ENCODE measurements at places on chromosomes 6 and 20. TPM values are rescaled to one million over a fixed set of nuclear protein-coding genes. Genes with fewer than 3 reads are reported as not detected.

ANGPT4 gene
- total RNA-seq: not detected

SIRPD gene
- total RNA-seq: not detected

ENPP4 gene
- 13.2 TPM for total RNA-seq

FAM83D gene
- total RNA-seq: 13.2 TPM

PACSIN1 gene
- total RNA-seq: 0.70 TPM

PI3 gene
- 0.42 TPM for total RNA-seq

DUSP15 gene
- total RNA-seq: not detected

DBNDD2 gene
- total RNA-seq: 12.6 TPM

TCF21 gene
- not detected for total RNA-seq

VGLL2 gene
- total RNA-seq: not detected

NRSN1 gene
- total RNA-seq: not detected

BPI gene
- total RNA-seq: not detected

MMUT gene
- 12.2 TPM for total RNA-seq

ACTL10 gene
- total RNA-seq: 4.6 TPM

EHMT2 gene
- 72.4 TPM for total RNA-seq

- no peak within 1 kb of the TSS for H3K4me3 ChIP-seq
- peaks cover 4% of the 10 kb centered on the region for H3K27me3 ChIP-seq
- no peaks in the 10 kb centered on the region for H3K4me1 ChIP-seq
- DNase-seq: no peak
- H3K27ac ChIP-seq: no peak within 1 kb of the TSS
These were observed at the start of gene IP6K3 for GRCh38 chr6:33746651-33747100. Gene IP6K3 (minus strand): TSS chr6:33746905. CDS start chr6:33735476, 11,429 bp downstream.

GRCh38 chr20:11124849-11125505, 451.2 kb upstream of the JAG1 start:
- DNase-seq: no peak
- H3K36me3 ChIP-seq: no peaks in the 10 kb centered on the region
- H3K27ac ChIP-seq: no peak overlapping the region
- no peaks in the 10 kb centered on the region for H3K27me3 ChIP-seq

- H3K36me3 ChIP-seq: no peaks in the 10 kb centered on the region
- DNase-seq: no peak
- no peaks in the 10 kb centered on the region for H3K4me1 ChIP-seq
- H3K27ac ChIP-seq: no peak overlapping the region
- no peaks in the 10 kb centered on the region for H3K27me3 ChIP-seq
These were observed 44.3 kb downstream of the KHDC1L start for GRCh38 chr6:73180763-73181619.

DNA sequence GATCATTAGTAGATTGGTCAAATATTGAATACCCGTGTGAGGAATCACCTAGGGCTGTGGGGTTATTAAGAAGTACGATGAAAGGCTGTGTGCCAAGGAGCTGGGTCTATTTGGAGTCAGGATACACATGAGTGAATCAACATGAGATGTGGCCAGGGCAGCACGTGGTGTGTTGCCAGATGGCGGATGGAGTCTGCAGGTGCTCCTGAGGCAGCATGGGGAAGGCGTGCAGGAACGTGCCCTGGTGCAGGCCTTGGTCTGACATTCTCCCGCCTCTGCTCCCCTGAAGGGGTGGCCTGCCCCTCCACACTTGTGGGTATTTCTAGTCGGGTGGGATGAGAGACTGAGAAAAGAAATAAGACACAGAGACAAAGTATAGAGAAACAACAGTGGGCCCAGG, 39.0 kb upstream of the SLC22A1 start:
- H3K4me1 ChIP-seq: no peaks in the 10 kb centered on the region
- H3K27me3 ChIP-seq: no peaks in the 10 kb centered on the region
- no peak overlapping the region for H3K4me3 ChIP-seq
- no peak overlapping the region for H3K27ac ChIP-seq
- no peak for DNase-seq

GRCh38 chr6:136618086-136618485, 67.9 kb upstream of the MAP7 start:
- no peak overlapping the region for H3K27ac ChIP-seq
- DNase-seq: no peak
- H3K4me1 ChIP-seq: no peaks in the 10 kb centered on the region
- no peak overlapping the region for H3K4me3 ChIP-seq
- H3K36me3 ChIP-seq: peaks cover 16% of the 10 kb centered on the region

GRCh38 chr6:159533568-159533967, 159.5 kb downstream of the SOD2 start:
- H3K36me3 ChIP-seq: no peaks in the 10 kb centered on the region
- H3K27ac ChIP-seq: no peak overlapping the region

DNA sequence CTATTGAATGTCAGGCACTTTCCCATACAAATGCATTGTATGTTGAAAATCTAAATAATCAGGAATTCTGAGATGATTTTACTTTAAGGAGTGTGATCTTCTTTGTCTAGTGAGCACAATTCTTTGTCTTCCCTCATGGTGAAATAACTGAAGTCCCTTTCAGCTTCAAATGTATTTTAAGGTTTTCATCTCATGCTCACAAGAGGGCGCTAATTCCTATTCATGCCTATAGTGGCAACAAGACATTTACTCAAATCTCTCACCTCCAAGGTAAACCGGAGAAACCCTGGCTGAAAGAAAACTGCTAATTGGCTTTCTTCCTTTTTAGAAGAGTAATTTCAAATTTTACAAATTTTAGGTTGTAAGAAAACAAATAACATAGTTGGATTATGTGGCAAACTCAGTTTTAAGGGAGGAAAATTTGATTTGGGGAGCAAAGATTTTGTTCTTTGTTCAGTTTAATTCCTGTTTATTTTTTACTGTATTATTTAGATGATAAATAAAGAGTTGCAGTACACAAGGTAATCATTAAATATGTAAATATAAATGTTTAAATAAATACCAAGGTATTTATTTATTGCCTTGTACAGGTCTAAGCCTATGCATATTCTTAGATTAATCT, 69.1 kb downstream of the SLC35F1 start:
- no peak overlapping the region for H3K27ac ChIP-seq
- DNase-seq: no peak
- H3K4me3 ChIP-seq: no peak overlapping the region
- H3K4me1 ChIP-seq: no peaks in the 10 kb centered on the region
- H3K27me3 ChIP-seq: no peaks in the 10 kb centered on the region

DNA sequence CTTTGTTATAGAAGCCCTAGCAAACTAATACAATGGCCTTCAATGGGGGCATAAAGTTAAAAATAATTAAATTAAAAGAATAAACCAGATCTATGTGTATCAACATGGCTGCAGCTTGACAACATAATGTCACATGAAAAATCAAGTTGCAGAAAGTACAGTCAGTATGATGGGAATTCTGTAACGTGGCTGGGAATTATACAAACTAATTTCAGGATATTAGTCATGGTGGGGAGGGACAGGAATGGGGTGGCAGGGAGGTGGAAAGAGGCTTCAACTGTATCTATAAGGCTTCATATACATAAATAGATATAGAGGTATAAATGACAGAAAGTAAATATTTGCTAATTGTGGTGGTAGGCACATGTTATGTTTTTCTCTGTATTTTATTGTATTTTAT, 107.1 kb downstream of the UNC5CL start:
- H3K27ac ChIP-seq: no peak overlapping the region
- no peaks in the 10 kb centered on the region for H3K4me1 ChIP-seq
- no peak for DNase-seq
- no peak overlapping the region for H3K4me3 ChIP-seq
- H3K27me3 ChIP-seq: no peaks in the 10 kb centered on the region

- H3K4me3 ChIP-seq: no peak overlapping the region
- no peaks in the 10 kb centered on the region for H3K36me3 ChIP-seq
- DNase-seq: no peak
- no peaks in the 10 kb centered on the region for H3K27me3 ChIP-seq
- peaks cover 3% of the 10 kb centered on the region for H3K4me1 ChIP-seq
These were observed 34.7 kb downstream of the VEGFA start for GRCh38 chr6:43804550-43805223.

DNA sequence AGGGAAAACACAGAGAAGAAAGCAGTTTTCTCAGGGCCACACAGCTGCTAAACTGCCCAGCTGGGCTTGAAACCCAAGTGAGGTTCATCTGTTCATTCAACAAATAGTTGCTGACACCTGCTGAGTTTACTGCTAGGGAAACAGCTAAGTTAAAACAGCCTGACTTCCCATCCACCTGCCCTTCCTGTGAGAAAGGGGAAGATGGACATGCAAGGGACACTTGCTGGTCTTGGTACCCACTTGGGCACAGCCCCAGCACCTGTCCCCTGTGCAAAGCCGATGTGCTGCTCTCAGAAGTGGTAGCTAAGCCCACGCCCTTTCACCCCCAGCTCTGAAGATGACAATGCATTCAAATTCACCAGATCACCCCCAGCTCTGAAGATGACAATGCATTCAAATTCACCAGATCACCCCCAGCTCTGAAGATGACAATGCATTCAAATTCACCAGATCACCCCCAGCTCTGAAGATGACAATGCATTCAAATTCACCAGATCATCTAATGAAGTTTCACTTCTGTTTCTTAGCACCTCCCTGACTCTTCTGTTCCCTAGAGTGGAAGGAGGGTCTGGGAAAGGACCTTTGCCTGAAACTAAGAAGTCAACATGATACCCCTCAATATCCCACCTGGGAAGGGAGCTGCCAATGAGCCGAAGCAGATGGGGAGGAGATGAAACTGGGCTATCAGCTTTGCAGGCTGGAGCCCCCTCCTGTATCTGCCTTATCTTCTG, 46.0 kb upstream of the TOP1 start:
- H3K4me1 ChIP-seq: peaks cover 12% of the 10 kb centered on the region
- H3K4me3 ChIP-seq: no peak overlapping the region
- DNase-seq: no peak
- no peaks in the 10 kb centered on the region for H3K27me3 ChIP-seq
- no peak overlapping the region for H3K27ac ChIP-seq

GRCh38 chr6:12654514-12654913, 62.1 kb upstream of the PHACTR1 start:
- H3K4me3 ChIP-seq: no peak overlapping the region
- no peak overlapping the region for H3K27ac ChIP-seq
- no peak for DNase-seq

DNA sequence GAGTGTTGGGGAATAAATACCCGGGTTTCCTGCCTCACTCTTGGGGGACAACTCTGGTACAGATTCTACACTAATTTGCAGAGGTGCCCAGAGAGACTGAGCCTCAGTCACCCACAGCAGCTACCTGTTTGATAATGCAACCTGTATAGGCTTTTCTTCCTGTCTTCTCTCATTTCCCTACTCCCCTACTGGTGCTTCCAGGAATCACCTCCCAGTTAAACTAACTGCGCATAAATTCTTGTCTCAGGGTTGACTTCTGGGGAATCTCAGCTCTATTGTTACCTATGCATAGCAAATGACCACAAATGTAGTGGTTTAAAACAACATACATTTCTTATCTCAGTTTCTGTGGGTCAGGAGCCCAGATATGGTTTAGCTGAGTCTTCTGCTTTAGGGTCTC, 11.3 kb downstream of the OCSTAMP start:
- peaks cover 3% of the 10 kb centered on the region for H3K27me3 ChIP-seq
- no peak for DNase-seq
- H3K4me3 ChIP-seq: no peak overlapping the region

- H3K4me1 ChIP-seq: no peaks in the 10 kb centered on the region
- H3K27ac ChIP-seq: no peak overlapping the region
- no peaks in the 10 kb centered on the region for H3K36me3 ChIP-seq
- H3K27me3 ChIP-seq: no peaks in the 10 kb centered on the region
These were observed 976.7 kb upstream of the MANEA start for GRCh38 chr6:94600636-94601035.

DNA sequence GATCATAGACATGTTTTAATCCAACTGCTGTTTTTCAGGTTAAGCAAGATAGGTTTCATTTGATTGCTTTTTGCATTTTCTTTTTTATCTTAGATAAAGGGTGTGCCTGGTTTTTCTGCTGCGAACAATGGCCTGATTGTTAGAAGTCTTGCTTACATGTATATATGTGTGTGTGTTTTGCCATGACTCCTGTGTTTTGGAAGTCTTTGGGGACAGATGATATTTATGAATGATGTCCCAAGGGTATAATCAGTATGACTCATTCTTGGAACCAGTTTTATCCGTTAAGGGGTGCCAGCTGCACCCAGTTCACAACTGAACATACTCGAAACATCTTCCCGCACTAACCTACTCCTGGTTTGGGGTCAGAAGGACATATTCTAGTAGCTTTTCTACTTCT, 230.1 kb upstream of the SUPT3H start:
- no peaks in the 10 kb centered on the region for H3K27me3 ChIP-seq
- no peak for DNase-seq
- no peaks in the 10 kb centered on the region for H3K36me3 ChIP-seq
- H3K4me3 ChIP-seq: no peak overlapping the region
- no peak overlapping the region for H3K27ac ChIP-seq
- no peaks in the 10 kb centered on the region for H3K4me1 ChIP-seq

DNA sequence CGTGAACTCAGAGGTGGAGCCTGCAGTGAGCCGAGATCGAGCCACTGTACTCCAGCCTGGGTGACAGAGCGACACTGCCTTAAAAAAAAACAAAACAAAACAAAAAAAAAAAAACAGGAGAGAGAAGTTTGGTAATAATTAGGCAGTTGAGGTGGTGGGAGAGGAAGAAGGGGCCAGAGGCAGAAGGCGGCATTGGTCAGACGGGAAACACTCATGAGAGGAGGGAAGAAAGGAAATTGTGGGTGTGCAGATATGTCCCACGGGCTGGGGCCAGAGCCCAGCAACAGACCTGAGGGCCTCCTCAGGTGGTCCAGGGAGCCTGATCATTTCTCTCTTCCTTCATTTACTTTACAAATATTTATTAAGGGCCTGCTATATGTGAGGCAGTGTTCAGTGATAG, 20.0 kb downstream of the SULF2 start:
- H3K4me3 ChIP-seq: no peak overlapping the region
- H3K4me1 ChIP-seq: no peaks in the 10 kb centered on the region
- H3K36me3 ChIP-seq: no peaks in the 10 kb centered on the region
- no peak for DNase-seq

DNA sequence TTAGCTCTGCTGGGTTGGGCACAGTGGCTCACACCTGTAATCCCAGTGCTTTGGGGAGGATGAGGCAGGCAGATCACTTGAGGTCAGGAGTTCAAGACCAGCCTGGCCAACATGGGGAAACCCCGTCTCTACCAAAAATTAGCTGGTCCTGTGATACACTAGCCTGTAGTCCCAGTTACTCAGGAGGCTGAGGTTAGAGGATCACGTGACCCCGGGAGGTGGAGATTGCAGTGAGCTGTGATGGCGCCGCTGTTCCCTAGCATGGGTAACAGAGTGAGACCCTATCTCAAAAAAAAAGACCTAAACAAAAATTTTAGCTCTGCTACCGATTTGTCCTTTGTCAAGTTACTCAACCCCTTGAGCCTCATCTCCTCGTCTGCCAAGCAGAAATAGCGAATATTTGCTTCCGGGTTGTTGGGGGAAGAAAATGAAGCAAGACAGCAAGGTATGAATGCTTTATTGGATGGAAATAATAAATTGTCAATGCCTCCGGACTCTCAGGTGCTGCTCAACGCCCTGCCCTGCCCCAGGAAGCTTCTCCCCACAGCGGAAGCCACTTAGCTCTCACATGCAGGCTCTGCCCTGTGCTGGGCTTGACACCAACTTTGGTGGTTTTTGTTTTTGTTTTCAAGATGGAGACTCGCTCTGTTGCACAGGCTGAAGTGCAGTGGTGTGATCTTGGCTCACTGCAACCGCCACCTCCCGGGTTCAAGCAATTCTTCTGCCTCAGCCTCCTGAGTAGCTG, 24.9 kb upstream of the ITCH start:
- H3K36me3 ChIP-seq: no peaks in the 10 kb centered on the region
- H3K27ac ChIP-seq: peak overlapping the region; percentile 29
- no peak for DNase-seq
- no peak overlapping the region for H3K4me3 ChIP-seq
- peaks cover 20% of the 10 kb centered on the region for H3K4me1 ChIP-seq

Measured in CD8-positive, alpha-beta memory T cell (primary cell).